Left lung (tissue), 14 donors: ENCODE measurements at places on chromosomes 12 and 14.

GRCh38 chr12:107322063-107322462, 228.7 kb upstream of the CRY1 start:
- DNase-seq, result no peak

GRCh38 chr12:56935752-56936151, 1.5 kb upstream of the SDR9C7 start:
- DNase-seq, result no peak

DNA sequence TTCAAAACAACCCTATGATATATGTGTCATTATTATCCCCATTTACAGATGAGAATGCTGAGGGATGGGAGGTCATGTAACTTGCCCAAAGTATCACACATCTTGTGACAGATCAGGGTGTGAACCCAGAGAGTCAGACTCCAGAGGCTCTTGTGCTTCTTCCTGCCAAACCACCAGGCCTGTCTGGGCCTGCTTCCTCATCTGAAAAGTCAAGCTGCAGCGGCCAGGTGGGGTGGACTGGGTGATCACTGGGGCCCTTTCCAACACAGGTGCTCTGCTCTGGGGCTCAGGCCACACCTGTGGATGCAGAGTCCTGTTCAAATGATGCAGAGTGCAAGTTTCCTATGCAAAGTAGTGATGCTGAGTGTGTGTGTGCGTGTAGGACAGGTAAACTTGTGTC, 26.7 kb downstream of the TSPAN11 start:
- DNase-seq, result no peak

- DNase-seq, result no peak
Measured at GRCh38 chr12:109762673-109763191, 49.1 kb downstream of the FAM222A start.

DNA sequence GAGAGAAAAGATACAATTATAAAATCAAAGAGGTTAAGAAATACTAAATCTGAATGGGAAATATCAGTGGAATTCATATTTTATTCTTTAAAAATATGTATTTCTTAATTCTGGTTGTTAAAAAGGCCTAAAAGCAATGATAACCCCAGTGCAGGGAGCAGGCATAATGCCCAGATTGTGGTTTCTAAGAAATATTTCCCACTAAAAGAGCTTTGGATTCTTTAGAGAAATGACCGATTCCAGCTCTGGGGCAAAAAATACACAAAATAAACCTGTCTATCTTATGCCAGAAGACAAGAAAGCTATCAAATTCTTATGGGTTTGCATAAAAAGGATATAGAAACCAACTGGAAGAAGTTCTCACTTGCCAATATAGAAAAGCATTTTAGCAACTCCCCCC, 71.6 kb downstream of the PDE6H start:
- no peak for DNase-seq

DNA sequence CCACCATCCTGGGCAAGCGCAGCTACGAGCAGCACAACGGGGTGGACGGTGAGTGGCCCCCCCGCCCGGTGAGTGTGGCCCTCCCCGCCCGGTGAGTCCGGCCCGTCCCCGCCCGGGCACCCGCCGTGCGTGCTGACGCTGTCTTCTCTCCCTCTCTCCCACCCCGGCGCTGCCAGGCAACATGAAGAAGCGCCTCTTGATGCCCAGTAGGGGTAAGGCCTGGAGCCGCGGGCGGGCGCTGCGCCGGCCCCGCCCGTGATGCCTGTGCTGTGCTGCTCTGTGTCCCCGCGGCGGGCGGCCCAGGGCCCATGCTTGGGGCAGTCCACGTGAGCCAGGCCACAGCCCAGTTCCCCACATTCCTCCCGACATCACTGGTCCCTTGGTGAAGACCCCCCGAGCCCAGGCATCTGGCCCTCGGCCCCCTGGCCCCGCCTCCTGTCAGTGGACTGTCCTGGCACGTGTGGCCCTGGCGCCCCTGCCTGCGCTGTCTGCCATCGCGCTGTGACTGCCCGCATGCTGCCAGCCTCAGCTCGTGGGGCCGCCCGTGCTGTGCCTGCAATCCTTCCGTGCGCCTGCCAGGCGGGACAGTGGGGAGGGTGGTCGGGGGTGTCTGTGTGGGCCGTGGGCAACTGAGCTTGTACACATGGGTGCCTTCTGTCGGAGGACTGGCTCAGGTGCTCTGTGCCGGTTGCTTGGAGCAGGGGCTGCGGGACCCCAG, 7.9 kb upstream of the CRIP2 start:
- DNase-seq, result no peak

GRCh38 chr14:104866451-104867370, 1.6 kb downstream of the CEP170B start:
- DNase-seq, result peak; percentile 29

GRCh38 chr14:21039585-21040369, 2.4 kb upstream of the RNASE7 start:
- DNase-seq, result peak; percentile 59

DNA sequence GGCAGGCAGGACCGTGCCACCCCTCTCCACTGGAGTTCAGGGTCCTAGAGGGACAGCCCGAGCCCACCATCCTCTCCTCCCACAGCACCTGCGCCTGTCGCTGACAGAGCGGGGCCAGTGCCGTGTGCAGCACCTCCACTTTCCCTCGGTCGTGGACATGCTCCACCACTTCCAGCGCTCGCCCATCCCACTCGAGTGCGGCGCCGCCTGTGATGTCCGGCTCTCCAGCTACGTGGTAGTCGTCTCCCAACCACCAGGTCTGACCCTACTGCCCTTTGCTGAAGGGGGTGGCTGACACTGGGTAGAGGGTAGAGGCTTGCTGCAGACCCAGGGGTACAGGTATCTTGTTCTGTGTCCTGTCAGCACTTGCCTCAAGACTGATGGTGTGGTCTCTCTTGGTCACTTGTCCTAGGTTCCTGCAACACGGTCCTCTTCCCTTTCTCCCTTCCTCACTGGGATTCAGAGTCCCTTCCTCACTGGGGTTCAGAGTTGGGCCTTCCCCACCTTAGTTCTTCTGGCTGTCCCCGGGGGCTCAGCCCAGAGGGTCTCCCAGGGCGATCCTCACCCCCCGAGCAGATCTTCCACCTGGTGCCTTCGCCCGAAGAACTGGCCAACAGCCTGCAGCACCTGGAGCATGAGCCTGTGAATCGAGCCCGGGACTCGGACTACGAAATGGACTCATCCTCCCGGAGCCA, 42.0 kb downstream of the SH2B3 start:
- no peak for DNase-seq

- no peak for DNase-seq
Measured at GRCh38 chr14:53943751-53944083, 12.9 kb downstream of the BMP4 start.

DNA sequence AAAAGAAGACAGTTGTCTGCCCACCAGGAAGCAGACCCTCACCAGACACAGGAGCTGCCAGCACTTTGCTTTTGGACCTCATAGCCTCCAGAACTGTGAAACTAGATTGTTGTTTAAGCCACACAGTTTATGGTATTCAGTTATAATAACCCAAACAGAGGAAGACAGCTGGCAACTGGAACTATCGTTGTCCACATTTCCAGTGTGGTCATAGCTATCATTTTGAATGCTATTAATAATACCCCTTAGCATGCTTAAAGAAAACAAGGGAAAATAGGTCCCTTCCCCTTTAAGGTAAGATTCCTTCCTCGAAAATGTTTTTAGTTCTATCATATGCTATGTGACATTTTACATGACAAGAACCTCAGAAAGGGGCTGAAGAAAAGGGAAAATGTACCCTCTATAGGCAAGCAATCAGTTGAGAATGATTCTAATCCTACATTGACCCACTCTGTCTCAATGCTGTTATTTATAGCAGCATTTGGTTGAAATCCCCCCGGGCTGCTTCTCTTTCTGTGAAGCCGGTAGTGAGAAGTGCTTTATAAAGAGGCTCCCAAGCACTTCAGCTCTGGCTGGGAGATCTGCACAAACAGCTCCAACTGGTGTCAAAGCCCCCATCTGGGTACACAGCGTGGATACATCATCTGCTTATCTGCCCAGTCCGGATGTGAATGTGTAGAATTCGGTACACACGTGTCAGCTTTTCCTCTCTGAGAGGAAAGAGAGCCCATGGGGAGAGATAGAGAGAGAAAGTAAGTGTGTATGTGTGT, 221.2 kb upstream of the FLRT2 start:
- peak; percentile 15 for DNase-seq

GRCh38 chr12:76942267-76942666, 63.4 kb upstream of the CSRP2 start:
- no peak for DNase-seq

DNA sequence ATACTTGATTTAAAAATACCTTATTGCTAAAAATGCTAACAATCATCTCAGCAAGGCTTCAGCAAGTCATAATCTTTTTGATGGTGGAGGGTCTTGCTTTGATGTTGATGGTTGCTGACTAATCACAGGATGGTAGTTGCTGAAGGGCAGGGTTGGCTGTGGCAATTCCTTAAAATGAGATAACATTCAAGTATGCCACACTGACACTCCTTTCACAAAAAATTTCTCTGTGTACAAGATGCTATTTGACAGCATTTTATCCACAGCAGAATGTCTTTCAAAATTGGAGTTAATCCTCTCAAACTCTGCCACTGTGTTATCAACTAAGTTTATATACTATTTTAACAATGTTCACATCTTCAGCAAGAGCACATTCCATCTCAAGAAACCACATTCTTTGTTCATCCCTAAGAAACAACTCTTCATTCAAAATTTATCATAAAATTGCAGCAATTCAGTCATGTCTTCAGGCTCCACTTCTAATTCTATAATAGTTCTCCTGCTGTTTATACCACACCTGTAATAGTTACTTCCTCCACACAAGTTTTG, 16.1 kb downstream of the SCAF11 start:
- no peak for DNase-seq

- no peak for DNase-seq
Measured at GRCh38 chr12:49295082-49295936, at the start of gene PRPH. TSS of gene PRPH (plus strand) at chr12:49295147. CDS start at chr12:49295201, 54 bp downstream.

- no peak for DNase-seq
Measured at GRCh38 chr14:34983148-34983760, 462 bp downstream of the SRP54 start.

- DNase-seq, result peak; percentile 67
Measured at GRCh38 chr12:64256166-64256800, 34.2 kb upstream of the KICS2 start.

DNA sequence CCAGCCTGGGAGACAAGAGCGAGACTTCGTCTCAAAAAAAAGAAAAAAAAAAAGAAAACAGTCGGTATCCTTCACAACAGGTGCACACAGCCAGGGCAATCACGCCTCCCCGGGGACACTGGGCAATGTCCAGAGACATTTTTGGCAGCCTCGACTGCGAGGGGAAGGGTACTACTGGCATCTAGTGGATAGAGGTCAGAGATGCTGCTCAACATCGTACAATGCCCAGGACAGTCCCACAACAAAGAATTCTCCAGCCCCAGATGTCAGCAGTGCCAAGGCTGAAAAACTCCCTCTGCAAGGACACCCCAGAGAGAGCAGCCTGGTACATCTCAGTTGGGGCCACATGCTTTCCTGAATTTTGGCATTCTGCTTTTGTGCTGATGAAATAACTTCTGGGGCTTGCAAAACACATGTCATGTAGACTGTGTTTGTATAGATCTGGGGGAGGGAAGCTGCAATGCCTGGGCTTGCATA, 21.5 kb downstream of the ALDH2 start:
- peak; percentile 47 for DNase-seq

- no peak for DNase-seq
Measured at GRCh38 chr12:111386885-111387284, 18.0 kb upstream of the PHETA1 start.

- no peak for DNase-seq
Measured at GRCh38 chr14:61977217-61977616, 215.0 kb downstream of the SNAPC1 start.

DNA sequence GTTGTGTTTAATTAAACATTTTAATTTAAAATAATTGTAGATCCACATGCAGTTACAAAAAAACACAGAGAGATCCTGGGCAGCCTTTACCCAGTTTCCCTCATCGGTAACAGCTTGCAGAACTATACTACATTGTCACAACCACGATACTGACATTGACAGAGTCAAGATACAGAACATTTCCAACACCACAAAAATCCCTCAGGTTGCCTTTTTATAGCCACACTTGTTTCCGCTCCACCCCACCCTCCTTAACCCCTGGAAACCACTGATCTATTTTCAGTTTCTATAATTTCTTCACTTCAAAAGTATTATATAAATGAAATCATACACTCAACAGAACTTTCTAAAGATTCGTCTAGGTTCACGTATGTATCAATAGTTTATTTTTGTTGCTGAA, 458.8 kb upstream of the SOX5 start:
- DNase-seq, result no peak

- no peak for DNase-seq
Measured at GRCh38 chr12:94875525-94875924, 128.0 kb downstream of the NDUFA12 start.

GRCh38 chr14:62420847-62421246, 624.4 kb downstream of the KCNH5 start:
- no peak for DNase-seq

DNA sequence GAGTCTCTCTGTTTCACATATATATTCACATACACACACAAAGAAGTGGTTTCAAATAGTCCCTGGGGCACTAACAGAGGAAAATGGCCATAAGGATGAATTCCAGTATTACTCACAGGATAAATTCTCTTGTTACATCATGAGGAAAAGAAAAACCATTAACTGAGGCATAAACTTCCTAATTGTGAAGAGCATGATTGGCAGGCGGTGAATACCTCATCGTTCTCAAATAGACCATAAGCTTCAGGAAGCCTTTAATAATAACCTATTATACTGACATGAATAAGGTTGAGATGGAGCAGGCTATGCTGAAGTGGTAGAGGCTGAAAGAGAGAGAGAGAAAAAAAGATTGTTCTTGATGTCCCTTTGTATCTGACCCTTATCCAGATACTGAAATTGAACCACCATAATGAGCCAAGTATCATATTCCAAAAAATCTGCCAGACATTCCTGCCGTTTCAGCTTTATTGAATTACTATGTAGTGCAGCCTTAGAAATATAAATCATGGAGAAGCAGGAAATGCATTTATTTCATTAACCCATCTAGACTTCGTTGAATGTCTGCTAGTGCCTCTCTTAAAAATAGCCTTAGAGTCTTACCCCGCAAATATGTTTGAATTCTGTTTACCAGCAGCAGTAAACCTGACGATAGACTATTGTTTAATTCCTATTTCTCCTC, 86.8 kb downstream of the NUAK1 start:
- no peak for DNase-seq

DNA sequence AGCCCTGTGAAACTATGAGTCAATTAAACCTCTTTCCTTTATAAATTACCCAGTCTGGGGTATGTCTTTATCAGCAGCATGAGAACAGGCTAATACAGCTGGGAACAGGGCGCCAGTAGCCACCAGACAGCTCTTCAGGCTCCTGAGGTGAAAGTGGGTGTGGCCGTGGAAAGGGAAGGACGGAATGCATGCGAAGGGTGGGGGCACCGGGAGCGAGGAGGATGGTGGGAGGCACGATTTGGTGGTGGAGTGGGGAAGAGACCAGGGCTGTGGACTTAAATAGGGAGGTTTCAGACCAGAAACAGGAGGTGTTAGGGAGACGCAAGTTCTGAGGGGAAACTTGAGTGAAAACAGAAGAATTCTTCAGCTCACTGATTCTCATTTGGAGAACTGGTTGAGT, 44.1 kb upstream of the CHST11 start:
- DNase-seq, result no peak

DNA sequence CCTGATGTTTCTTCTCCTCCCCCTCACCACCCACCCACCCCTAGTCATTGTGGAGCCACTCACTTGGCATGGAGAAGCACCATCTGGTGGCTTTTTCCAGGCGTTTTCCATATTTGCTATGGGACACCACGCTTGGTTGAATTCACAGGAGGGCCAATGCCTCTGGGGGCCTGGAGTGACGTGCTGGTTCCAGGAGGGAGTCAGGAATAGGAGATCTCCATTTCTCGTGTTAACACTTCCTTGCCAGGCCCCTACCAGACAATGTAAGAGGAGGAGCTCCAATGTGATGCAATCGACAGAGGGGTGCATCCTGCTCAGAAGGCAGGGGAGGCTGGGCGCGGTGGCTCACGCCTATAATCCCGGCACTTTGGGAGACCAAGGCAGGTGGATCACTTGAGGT, 21.6 kb upstream of the TESC start:
- no peak for DNase-seq
